Ovary (tissue), 10 donors: ENCODE measurements at places on chromosomes 4 and X. TPM values are rescaled to one million over a fixed set of nuclear protein-coding genes. Genes with fewer than 3 reads are reported as not detected.
A peak's percentile ranks its signal among the peaks of the same experiment; 100 is the strongest.

DNA sequence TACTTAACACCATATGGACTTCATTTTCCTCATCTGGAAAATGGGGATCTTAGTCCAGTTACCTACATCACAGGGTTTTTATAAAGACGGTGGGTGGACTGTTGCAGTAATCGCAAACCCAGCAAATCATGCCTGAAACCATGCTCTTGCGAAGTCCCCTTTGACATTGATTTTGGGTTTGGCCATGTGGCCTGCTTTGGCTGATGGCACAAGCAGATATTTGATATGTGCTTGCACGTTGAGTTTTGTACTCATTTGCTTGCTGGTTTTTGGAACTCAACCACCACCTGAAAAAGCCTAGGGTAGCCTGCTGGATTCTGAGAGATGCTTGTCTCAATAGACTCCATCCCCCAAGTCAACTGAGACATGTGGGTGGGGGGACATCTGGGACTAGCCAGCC, 14.4 kb upstream of the KLHL2 start:
- DNase-seq, result no peak

DNA sequence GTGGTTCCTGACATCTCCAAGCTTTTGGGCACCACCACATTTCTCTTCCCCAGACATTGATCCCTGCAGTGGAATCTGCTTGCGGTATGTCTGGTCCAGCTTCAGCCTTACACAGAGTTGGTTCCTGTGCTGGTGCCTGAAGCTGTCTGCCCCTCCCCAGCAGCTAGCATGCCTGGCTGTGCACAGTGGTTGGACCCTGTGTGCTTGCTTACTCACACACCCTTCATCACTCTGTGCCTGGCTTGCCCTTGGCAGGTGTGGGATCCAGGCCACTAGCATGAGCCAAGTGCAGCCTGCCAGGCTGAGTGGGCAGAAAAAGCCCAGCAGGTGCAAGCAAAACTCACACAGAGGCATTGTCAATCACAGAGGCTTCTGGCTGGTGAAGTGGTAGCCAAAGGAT, 473.8 kb downstream of the ACTRT1 start:
- DNase-seq, result no peak

ODAPH gene
- not detected for polyA plus RNA-seq

SPARCL1 gene
- 433 TPM for polyA plus RNA-seq

- no peak for DNase-seq
These were observed 4.8 kb upstream of the CTAG2 start for GRCh38 chrX:154658187-154658586.

PNMA5 gene
- polyA plus RNA-seq, result not detected

CENPVL2 gene
- not detected for polyA plus RNA-seq

GRCh38 chr4:146245850-146246249, 31.5 kb downstream of the REELD1 start:
- DNase-seq, result no peak

GRCh38 chr4:2939383-2940243, 23.6 kb downstream of the NOP14 start:
- peak; percentile 8 for DNase-seq
